ENCODE measurements at places on chromosomes 7 and 10. TPM values are rescaled to one million over a fixed set of nuclear protein-coding genes. Genes with fewer than 3 reads are reported as not detected.

The TDRD1 gene
- polyA plus RNA-seq = 0.22 TPM

The WNT2 gene
- 0.25 TPM for polyA plus RNA-seq

The HMX2 gene
- polyA plus RNA-seq = 1.1 TPM

The OLAH gene
- polyA plus RNA-seq = not detected

DNA sequence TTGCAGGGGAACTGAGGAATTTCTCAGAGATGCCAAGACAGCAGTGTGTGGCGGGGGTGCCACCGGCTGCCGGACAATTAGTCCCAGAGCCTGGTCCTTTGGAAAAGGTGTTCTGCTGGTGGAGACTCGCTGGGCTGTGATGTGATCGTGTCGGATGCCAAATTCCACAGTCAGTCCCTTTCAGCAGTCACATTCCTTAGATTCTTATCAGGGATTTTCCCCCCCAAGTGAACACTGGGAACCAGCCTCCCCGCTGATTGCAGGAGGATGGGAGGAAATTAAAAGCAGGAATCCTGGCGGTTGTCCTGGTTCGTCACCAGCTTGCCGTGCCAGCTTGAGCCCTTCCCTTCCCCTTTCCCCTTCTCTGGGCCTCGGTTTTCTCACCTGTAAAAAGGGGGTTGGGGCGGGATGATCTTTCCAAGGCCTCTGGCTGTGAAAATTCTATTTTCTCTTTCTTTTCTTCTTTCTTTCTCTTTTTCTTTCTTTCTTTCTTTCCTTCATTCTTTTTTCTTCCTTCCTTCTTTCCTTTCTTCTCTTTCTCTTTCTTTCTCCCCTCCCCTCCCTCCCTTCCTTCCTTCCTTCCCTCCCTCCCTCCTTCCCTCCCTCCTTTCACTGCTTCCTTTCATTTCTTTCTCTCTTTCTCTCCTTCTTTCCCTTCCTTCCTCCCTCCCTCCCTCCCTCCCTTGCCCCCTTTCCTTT, 39.6 kb downstream of the COL26A1 start:
- no peak for DNase-seq

DNA sequence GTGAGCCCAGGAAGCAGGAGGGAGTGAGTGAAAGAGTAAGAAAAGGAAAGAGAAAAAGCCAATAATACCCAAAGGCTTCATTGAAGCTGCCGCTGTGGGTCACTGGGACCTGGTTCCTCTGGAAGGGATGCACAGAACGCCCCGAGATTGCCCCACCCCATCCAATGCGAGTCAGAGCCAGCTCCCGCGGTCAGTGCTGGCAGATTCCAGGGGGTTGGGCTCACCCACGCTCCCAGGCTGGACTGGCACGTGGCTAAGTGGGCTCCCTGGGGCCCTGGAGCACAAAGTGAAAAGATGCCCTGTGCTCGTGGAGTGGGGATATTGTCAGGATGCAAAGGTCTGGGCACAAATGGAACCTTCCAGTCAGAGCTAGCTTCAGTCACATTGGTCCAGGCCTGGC, 117.0 kb downstream of the OAT start:
- DNase-seq = no peak

The DDC gene
- polyA plus RNA-seq = 213 TPM

Measured in large intestine (tissue), 12 donors.